Aorta (tissue), 5 donors: ENCODE measurements at places on chromosomes 2 and 18. TPM values are rescaled to one million over a fixed set of nuclear protein-coding genes. Genes with fewer than 3 reads are reported as not detected.

The DSC3 gene
- total RNA-seq = 2.3 TPM

The ANKRD62 gene
- not detected for total RNA-seq

The RNF103 gene
- 31.0 TPM for total RNA-seq

The ABCG5 gene
- not detected for total RNA-seq

The AFG3L2 gene
- 31.6 TPM for total RNA-seq

The THAP4 gene
- total RNA-seq = 31.9 TPM

The KRTCAP3 gene
- 1.8 TPM for total RNA-seq

The NOL4 gene
- 0.62 TPM for total RNA-seq

The PLGLB1 gene
- 2.0 TPM for total RNA-seq

The CYP27A1 gene
- total RNA-seq = 50.6 TPM

The ERBB4 gene
- 28.6 TPM for total RNA-seq

The CAPG gene
- 67.1 TPM for total RNA-seq

The ACVR1C gene
- total RNA-seq = 1.1 TPM

The SIX3 gene
- not detected for total RNA-seq

The SLC11A1 gene
- total RNA-seq = 56.1 TPM

The ARHGEF4 gene
- 6.9 TPM for total RNA-seq

The SERPINB12 gene
- not detected for total RNA-seq

The LBX2 gene
- total RNA-seq = 0.75 TPM

The VIL1 gene
- total RNA-seq = 0.65 TPM

The FAM110C gene
- 3.3 TPM for total RNA-seq

The CABLES1 gene
- 25.7 TPM for total RNA-seq

The PROKR1 gene
- not detected for total RNA-seq

The WDSUB1 gene
- total RNA-seq = 5.2 TPM

The CPLX4 gene
- total RNA-seq = not detected

The TANC1 gene
- 56.9 TPM for total RNA-seq

The CCDC121 gene
- 3.6 TPM for total RNA-seq

The ANKRD30B gene
- not detected for total RNA-seq

The ACOXL gene
- not detected for total RNA-seq

The PREPL gene
- 49.8 TPM for total RNA-seq

The FAM124B gene
- 2.4 TPM for total RNA-seq
